Right ventricle myocardium superior (tissue), 1 donor: ENCODE measurements at places on chromosomes 3 and 15.
A peak's percentile ranks its signal among the peaks of the same experiment; 100 is the strongest.

GRCh38 chr3:117407317-117407716 is 697.7 kb downstream of the TUSC7 start:
- DNase-seq: no peak

DNA sequence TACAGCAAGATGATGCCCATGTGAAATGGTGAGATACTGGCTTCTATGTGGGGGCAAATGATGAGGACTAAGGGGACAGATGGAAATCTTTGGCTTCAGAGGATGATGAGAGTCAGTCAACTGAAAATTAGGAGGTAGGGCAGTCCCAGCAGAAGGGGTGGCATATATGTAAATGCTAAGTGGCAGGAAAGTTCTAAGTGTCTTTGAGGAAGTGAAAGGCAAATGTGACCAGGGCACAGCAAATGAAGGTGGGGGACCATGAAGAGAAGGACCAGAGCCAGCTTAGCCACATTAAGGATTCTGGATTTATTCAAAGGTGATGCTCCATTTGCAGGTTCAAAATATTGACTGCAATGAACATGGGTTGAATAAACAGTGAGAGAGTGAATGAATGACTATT is 29.2 kb upstream of the LIMD1 start:
- DNase-seq: no peak

GRCh38 chr3:83941990-83942745 is 1016.6 kb upstream of the CADM2 start:
- no peak for DNase-seq

DNA sequence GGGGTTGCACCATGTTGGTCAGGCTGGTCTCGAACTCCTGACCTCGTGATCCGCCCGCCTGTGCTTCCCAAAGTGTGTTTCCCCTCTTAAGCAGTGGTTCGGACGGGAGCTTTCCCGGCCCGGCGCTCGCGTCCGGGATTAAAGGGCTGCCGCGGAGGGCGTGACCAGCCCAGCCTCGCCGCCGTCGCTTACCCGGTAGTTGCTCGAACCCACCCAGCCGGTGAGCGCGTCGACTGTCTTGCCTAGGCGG is 513 bp downstream of the CLASP2 start:
- DNase-seq: peak; percentile 79

- no peak for DNase-seq
Measured at GRCh38 chr3:18752273-18752934, 327.3 kb upstream of the SATB1 start.

GRCh38 chr3:143795874-143796273 is 52.4 kb downstream of the SLC9A9 start:
- DNase-seq: no peak

GRCh38 chr3:12230877-12231276 is 58.0 kb upstream of the PPARG start:
- no peak for DNase-seq
